Urothelium cell line (cell line): ENCODE measurements at places on chromosomes 6 and 20.

DNA sequence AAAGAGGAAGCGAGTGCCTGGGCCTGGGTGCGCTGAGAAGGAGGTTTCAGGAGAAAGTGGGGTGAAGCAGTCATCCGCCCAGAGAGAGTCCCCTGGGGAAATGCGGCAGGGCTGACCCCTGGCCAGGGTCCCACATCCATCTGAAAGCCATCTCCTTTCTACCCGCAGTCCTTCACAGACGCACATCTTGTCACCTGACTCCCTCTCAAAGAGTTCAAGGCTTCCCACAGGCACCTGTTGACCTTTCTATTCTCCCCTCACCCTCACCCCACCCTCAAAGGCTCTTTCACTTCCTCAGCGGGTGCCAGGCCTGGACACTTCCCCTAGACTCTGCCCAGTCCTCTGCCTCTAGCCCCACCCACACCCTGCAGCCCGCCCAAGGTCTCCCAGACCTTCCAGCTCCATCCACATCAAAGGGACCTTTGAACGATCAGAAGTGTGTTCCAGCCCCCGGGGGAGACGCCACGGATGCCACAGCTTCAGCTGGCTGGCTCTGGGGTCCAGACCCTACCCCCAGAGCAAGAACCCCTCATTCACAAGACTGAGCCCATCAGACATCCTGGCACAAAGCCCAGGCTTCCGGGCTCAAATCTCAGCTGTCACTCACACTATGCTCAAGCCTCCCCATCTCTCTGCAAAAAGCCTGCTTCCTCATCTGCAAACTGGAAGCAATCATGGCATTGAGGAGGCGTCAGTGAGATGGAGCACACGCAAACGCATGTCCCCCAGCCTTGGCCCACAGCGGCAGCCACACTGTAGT lies 2.1 kb downstream of the CTSZ start:
- DNase-seq, result no peak

DNA sequence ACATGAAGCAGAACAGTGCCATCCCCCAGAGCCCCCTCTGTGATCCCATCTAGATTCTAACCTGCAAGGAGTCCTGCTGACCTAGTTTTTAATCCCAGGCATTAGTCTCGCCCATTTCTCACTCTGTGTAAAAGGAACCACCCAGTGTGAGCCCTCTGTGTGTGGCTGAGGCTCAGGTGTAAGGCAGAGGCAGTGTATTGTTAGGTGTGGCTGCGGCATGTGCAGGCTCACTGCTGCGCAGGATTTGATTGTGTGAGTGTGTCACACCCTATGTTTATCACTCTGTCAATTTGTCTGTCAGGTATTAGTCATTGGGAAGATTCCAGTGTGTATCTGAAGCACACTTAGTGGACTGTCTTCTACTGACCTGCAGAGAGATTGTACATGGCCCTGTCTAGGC lies 13.7 kb upstream of the CST8 start:
- no peak for DNase-seq

- DNase-seq, result no peak
Measured at GRCh38 chr20:62458275-62459251, 17.2 kb downstream of the GATA5 start.

DNA sequence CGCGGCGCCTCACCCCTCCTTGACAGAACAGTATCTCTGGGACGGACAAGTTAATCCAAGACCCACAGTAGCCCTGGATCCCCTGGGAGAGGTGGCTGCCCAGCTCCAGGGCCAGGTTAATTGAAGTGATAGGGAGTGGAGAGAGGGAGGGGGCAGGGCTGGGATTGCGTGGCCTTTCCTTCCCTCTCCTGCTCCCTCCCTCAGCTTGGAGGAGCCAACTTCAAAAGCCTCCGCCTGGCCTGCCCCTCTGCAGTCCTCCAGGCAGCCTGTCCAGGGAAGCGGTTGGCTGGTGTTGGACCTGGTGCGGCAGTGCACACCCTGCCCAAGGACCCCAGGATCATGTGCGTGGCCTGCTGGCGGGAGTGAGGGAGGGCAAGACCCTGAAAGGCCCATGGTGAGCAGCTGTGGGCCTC lies at the start of gene C20orf204:
TSS of gene C20orf204 (plus strand) at position 250 of the 413 bp plus-strand sequence. CDS start at position 392, 142 bp downstream.
- DNase-seq, result no peak

DNA sequence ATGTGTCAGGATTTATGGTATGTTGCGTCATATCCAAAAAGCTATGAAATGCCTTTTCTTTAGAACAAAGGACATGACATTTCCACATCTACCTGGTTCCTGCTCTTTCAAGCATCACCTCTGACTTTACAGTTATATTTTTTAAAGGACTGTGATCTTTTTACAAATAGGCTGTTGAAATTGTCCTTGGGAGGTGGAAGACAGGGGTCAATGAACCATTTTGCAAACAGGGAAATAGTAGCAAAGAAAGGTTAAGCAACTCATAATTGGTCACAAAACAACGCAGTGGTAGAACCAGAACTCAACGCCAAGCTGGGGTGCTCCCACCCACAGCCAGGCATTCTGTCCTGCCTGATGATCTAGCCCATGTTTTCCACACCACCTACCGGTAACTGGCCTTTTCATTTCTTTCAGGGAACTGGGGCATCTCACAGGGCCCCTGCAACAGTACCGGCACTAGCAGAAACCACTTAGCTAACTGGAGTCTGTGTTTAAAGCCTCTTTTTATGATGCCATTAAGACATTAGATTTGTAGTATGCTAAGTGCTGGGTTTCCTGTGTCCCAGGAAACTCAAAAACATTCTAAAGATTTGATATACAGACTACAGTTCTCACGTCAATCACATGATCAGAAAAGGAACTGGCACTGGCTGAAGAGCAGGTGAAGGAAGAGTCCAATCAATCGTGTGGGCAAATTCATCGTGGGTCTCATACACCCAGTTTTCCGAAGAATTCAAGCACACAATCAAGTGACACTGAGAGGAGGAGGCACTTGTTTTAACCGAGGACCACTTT lies 13.9 kb downstream of the ZNF217 start:
- DNase-seq, result peak; percentile 27
